NCI-H2107 (cell line): ENCODE measurements at places on chromosomes 4 and X.

GRCh38 chr4:141759796-141760425, 123.5 kb downstream of the IL15 start:
- no peak for DNase-seq

DNA sequence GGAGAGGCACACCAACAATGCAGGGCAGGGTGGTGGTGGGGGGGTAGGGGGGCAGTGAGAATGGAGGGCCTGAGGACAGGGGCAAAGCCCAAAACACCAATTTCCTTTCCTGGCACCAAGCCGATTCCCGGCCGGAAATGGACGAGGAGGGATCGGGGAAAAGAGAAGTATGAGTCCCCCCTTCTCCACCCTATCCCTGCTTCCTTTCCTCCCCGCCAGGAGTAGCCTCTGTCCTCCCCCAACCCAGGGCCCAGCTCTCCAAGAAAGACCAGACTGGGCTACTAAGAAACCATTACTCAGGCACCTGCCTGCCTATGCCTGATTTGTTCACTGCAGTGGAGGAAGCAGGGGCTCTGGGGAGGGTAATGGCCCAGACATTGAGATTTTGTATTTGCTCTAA, 402 bp downstream of the CCDC120 start:
- no peak for DNase-seq

- no peak for DNase-seq
Measured at GRCh38 chr4:140260227-140260626, 106.2 kb upstream of the MAML3 start.

DNA sequence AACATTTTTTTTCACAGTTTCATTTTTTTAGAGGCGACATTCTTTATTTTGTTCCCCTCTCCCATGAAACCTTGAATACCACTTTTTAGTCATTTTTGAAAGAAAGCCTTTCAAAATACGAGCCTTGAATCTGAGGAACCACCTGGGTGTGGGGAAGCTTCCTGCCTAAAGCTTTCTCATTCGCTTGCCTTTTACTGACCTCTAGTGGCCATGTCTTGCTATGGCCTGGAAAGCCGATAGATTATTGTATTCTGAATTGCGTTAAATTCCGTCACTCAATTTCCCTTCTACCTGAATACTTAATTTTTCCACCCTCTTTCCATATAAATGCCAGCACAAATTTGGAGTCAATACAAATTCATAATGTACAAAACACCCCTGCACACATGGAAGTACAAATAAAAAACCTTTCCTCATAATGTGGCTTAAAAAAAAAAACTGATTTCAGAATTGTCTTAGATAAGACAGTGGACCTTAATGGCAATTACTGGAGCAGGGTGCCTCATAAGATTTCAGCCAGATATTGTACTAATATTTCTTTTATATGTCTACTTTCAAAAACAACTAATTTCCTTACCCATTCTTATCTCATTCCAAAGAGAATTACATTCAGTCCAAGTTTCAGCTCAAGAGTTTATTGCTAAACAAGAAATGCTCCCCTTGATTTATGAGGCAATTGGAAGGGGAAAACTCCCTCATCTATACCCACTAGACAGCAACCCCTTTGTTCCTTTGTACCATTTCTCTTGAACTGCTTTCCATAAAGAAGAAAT, 217.9 kb downstream of the CENPC start:
- peak; percentile 22 for DNase-seq

DNA sequence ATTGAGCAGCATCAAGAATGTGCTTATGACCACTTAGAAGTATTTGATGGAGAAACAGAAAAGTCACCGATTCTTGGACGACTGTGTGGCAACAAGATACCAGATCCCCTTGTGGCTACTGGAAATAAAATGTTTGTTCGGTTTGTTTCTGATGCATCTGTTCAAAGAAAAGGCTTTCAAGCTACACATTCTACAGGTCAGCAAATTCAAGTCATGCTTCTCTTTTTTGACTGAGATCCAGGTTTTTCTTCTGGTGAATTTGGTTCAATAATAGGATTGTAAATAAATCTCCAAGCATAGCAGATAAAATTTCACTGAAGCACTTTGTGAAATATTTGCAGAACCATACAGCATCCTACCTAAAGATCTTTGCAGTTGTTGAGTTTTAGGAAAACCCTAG, 218.1 kb downstream of the TLL1 start:
- no peak for DNase-seq

- DNase-seq = no peak
Measured at GRCh38 chr4:111596491-111596890, 548.8 kb upstream of the FAM241A start.

GRCh38 chr4:150366487-150366999, 215.4 kb upstream of the MAB21L2 start:
- peak; percentile 82 for DNase-seq

DNA sequence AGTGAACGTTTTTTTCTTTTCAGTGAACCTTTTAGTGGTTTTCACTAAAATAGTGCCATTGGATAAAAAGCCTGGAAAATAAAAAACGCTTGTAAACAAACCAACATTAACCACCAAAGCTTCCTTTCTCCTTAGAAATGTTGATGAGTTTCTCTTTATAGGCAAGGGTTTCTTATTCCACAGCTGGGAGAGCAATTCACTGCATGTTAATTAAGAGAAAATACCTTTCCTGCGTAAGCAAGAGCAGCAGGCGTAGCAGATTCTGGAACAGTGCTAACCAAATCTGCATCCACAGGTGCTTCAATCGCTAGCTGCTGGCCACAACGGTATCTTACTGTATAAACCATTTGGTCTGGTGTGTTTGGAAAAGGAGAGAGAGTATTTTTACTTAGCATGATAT, 13.3 kb upstream of the AASDH start:
- no peak for DNase-seq
